ENCODE measurements at places on chromosomes 3 and 15. TPM values are rescaled to one million over a fixed set of nuclear protein-coding genes. Genes with fewer than 3 reads are reported as not detected.

Gene LIPH
- 1.5 TPM for total RNA-seq

GRCh38 chr3:129121016-129121791, 400 bp downstream of the RAB43 start:
- DNase-seq = no peak

DNA sequence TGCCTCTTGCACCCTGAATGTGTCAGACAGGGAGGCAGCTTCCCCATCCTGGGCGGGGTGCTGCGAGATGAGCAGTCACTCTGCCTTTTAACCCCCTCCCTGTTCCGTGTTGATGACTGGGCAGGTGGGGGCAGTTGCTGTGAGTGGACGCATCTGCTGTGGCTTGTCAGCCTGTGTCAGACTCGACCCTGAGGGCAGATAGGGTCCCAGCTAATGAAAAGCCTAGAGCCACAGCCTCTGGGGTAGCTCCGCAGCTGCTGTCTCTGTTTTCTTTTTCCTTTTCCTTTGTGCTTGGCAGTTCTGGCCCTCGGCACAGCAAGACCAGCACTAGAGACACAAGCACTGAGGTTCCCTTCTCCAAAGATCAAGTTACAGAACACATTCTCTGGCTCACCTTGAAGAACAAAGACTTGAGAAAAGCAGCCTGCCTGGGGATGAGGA, 43.0 kb upstream of the GLCE start:
- no peak for DNase-seq

DNA sequence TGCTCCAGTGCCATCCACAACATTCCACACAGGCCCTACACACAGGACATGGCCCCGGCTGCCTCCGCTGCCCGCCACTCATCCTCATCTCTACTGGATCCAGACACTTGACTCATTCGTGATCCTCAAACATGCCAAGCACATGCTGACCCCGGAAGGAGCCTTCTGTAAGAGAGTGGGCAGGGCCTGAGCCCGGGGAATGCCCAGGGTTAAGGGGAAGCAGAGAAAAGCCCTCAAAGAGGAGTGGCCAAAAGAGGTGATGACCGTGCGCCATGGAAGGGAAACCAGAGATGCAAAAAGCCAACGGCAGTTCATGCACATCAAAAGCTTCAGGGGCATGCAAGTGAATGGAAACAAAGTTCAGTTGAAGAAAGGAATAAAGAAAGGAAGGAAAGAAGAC, 46.1 kb downstream of the RFTN1 start:
- DNase-seq = no peak

DNA sequence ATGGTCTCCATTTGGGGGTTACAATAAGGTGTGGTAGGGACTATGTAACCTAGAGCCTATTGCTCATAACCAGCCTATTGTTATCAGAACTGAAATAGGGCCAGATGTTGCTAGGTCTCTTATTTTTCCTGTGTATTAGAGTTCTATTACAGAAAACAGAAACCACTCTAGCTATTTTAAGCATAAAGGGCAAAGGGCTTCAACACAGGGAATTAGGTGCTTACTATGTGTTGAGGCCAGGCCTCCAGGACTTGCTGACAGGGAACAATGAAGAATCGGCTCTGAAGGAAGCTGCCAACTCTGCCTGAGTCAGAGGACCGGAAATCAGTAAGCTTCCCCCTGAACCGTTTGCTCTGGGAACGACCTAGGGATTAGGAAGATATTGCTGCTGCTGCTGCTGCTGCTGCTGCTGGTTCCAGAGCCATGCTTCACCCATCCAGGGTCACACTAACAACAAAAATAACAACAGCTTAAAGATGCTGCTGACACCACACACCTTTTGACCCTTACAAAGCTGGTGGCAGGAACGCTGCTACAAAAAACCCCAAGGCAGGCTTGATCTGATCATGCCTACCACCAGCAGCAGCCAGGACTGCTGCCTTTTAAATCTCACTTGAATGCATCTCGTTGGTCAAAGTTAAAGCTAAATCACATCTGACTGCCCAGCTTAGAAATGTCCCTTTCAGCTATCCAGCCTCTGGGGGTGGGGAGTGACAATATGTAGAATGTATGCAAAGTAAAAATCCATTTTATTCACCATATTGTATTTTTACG, 276.9 kb upstream of the IL12A start:
- peak; percentile 77 for DNase-seq

Gene HRH1
- total RNA-seq = 1.9 TPM

GRCh38 chr15:90674476-90674875, 42.7 kb upstream of the BLM start:
- peak; percentile 33 for DNase-seq

Gene LZTFL1
- total RNA-seq = 8.3 TPM

DNA sequence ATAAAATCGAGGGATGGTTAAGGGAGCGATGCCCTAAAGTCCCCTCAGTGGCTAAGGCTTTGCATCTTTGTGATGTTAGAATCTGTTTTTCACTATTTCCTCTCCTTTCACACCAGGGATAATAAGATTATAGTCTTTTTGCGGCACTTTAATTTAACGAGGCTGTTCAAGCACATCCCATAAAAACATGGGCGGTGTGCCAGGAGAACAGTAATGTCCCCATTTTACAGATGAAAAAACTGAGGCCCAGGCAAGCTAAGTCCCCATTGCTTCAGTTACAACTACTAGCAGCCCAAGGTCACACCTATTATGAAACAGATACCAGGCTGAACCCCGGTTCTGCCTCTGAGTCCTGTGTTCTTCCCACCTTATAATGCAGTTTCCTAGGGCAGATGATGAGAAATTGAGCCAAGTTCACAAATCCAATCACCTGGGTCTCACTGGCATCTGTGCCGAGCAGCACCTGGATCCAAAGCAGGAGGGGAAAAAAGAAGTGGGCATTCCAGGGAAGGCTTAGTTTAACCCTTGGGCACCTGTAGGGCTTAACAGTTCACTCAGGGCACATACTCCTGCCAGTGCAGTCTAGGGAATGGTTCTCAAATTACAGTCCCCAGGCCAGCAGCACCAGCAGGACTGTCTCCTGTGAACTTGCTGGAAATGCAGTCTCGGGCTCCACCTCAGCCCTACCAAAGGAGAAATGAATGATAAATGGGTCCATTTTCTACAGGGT, 169.3 kb downstream of the RAB11A start:
- no peak for DNase-seq

GRCh38 chr15:37791693-37792092, 142.7 kb upstream of the TMCO5A start:
- no peak for DNase-seq

Gene GABRR3
- not detected for total RNA-seq
